Omental fat pad (tissue), 4 donors: ENCODE measurements at places on chromosomes 6 and 20. TPM values are rescaled to one million over a fixed set of nuclear protein-coding genes. Genes with fewer than 3 reads are reported as not detected.

DNA sequence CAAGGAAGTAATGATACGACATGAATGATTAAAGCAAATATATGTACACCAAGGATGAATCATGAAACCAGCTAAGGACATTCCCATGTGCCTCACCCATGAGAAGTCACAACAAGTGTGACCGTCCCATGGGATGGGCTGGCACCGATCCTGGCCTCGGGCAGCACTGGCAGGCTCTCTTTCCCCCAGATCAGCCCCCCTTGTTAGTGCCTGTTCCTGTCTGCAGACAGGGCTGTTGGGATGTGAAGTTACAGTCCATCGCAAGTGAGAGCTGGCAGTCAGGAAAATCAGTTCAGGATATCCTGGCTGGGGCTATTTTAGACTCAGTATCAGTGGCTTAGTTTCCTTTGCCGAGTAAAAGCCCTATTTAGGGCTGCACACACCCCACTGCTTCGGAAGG, 129.2 kb upstream of the SNX9 start:
- no peak for DNase-seq

DNA sequence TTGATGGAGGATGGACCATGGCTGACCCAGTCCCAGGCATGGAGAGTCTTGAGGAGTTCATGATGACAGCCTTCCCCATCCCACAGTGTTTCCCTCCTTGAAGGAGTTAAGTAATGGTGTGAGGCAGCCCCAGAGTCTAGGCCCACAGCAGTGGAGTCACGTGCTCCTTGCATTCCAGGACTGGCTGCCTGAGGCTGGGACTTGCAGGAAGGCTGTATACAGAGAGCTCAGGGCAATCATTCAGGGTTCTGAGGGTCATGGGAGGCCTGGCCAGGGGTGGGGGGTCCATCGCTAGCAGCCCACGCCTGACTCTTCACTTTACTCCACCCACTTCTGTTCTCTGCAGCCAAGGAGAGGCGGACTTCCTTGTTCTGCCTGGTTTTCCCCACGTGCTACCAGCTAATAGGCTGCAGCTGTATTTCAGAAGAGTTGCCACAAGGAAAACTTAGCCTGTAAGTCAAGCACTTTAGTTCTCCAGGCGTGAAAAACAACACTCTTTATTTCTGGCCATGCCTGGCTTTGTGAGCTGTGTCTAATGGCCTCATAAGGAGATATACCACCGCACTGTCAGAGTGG, 272.5 kb downstream of the DHX35 start:
- DNase-seq = no peak

Gene MYB
- total RNA-seq = 0.50 TPM

DNA sequence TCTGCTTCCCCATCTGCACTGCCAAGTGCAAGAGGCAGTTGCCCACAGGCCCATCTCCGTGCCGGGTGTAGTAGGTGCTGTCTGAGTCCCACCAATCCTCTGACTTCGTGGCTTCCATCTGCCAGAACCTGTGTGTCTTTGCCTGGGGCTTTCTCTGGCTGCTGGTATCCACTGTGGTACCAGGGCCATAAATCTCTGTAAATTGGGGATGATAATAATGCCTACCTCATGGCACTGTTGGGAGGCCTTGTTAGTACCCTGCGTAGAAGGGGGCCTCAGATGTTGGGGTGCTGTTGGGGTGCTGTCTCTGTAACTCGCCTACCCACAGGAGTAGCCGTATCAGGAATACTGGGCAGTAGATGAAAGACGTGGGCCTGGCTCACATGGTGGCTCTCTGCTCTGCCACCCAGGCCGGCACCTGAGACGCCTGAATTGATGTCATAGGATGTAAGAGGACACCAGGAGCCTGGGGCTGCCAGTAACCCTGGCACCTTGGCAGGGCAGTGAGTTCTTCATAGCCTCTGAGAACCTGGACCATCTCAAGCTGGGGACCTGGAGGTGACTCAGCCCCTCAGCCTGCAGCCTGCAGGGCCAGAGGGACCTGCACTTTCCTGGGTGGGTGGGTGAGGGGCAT, 94.1 kb upstream of the RNF24 start:
- DNase-seq = no peak

GRCh38 chr6:158019416-158019815, 37.8 kb downstream of the SYNJ2 start:
- no peak for DNase-seq

GRCh38 chr6:130810307-130811030, 16.7 kb upstream of the SMLR1 start:
- no peak for DNase-seq

DNA sequence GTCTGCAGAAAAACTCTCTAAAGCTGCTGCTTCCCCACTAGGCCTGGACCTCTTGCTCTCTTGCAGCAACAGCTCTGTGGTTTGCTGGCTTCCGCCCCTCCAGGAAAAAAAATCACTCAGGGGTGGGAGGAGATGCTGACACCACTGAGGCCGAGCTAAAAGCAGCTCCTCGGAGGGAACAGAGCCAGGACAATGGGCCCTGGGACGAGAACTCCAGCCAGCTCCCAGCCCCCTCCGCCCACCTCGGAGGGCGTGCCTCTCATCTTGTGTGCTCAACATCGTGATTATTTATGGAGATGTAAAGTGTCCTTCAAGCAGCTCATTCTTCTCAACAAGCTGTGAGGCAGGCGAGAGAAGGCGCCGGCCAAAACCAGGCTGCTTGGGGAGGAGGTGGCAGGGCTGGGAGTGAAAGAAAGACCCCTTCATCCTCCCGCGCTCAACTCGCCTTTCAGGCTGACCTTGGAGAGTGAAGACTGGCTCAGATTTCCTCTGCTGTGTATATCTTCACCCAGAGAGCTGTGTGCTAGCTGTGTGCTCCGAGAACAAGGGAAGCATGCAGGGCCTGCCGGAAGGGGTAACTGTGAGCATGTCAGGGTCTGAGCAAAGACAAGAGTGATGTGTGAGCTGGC, 53.5 kb upstream of the LRFN2 start:
- no peak for DNase-seq
